Brain pericyte (primary cell): ENCODE measurements at places on chromosomes 4 and X.

GRCh38 chr4:183626168-183626567 lies 32.8 kb downstream of the RWDD4 start:
- no peak for DNase-seq

GRCh38 chr4:136355970-136356369 lies 1176.3 kb downstream of the PCDH18 start:
- no peak for DNase-seq

DNA sequence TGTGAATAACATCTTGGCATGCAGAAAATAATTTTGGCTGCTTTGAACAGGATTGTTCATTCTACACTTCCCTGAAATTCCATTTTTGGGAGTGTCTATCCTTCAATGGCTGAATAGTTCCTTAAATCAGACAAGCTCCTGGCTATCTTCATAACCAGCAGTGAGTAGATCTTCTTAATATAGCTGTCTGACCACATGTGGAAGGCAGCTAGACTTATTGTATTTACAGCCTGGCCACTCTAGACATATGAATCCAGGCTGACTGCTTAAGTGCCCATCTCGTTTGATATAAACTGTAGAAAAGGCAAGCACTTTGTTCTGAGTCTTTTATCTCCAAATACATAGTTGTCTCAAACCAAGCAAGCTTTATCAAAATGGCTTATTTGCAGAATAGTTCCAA lies 40.0 kb downstream of the PWWP3B start:
- no peak for DNase-seq

DNA sequence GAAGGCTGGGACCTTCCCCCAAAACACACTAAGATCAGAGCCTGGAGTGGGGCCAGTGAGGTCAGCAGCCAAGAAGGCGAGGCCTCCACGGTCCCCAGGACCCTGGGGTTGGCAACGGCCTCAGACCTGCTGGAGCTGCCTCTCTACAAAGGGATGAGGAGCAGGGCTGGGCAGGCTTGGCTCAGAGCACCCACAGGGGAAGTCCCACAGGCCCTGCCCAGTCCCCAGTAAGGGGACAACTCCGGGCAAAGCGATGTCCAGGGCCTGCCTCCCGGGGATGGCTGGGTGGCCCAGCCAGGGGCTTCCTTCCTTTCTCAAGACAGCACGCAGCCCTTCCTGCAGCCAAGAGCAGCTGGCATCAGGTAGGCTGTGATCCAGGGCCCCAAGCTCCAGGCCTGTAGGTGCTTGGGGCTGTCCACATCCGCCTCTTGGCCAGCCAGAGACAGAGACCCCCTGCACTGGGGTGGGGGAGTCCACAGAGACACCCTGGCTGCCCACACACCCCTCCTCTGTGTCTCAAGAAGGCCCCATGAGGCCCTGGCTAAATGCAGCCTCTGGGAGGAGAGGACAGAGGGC lies 5.7 kb downstream of the MXD4 start:
- no peak for DNase-seq

DNA sequence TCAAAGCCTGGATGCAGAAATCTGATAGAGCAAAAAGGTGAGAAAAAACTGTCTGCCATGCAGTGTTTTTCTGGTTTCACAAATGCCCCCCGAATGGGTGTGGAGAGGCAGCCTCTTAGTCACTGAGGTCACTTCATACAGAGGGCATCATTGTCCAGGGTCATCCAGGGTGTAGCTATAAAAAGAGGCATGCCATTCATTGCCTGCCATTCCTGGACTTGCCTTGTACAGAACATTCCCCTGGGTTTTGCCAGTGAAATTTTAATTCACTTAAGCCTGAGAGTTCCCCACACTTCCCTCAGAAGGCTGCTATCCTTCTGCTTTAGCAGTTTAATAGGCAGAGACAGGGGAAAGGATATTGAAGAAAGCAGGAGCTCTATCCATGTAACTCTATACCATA lies 230.3 kb downstream of the UNC5C start:
- no peak for DNase-seq

DNA sequence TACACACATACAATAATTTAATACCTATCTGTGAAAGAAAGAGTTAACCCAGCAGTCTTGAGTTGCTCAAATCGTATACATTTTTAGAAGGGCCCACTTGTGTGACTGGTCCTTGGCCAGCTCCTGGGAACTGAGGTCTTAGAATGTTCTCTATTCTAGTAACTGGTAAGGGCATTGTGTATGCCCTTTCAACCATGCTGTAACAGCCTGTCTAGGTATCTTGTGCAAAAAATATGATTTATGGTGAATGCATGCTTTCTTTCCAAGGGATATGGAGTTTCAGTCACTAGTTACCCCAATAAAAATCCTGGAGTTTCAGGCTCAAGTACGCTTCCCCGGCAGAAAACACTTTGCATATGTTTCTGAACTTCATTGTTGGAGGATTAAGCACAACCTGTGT lies 140.6 kb downstream of the NEXMIF start:
- DNase-seq, result no peak
